Ascending aorta (tissue), 2 donors: ENCODE measurements at places on chromosomes 16 and 17.
A peak's percentile ranks its signal among the peaks of the same experiment; 100 is the strongest.

- DNase-seq: no peak
Observed at GRCh38 chr16:89828199-89828869, at the start of gene SPIRE2. Gene SPIRE2 (plus strand): TSS chr16:89828475. CDS start chr16:89828551, 76 bp downstream.

DNA sequence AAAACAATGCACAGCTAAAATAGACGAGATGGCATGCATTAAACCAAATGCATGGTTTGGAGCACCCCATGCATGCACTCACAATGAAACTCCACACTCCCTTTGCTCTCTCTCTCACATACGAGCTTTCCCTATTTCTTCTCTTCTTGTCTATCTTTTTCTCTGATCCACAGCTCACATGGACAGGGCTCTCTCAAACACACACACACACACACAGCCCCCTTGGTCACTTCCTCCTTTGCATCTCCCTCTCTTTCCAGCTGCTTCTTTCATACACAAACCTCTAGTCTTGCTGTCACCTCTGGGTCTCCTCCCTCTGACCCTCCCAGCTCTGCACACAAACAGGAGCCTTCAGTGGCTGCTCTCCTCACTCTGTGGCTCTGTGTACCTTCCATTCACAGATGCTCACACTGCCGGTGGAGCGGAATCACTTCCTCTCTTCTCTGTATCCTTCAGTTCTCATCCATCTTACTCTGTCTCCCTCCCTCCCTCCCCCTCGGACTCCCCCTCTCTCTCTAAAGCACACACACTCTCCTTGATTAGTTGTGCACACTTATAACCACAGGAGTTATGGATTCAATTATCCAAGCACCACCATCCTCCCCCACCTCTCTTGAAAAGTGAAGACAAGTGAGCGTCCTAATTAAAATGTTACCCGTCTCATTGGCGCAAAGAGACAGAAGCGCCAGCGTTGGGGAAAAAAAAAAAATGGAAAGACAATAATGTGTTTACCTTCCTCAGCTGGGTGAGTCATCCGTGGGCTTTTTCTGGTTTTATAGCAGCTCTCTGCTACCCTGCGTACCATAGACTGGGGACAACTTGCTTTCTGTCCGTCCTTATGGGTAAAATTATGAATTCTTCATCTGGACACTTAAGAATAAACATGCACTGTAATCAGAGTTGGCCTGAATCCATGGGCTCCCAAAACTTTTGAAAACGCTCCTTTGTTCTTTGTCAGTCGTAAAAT lies 90.8 kb downstream of the SHISA6 start:
- DNase-seq: no peak

DNA sequence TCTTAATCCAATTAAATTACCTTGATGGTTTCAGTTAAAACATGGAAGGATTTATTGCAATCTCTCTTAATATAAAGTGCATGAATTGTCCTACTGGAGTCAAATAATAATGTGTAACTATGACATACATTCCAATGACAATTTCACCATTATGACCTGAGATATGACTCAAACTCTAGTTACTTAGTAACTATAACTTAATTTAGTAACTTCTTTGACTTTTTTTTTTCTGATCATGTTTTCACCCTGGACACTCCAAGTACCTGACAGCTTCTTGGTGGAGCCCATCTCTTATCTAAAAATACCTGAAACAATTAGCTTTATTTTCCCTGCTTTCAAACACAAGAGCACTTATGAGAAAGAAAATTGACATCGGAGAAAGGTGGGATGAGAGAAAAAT lies 123.7 kb downstream of the STX8 start:
- no peak for DNase-seq

GRCh38 chr16:69197573-69197972 lies 10.6 kb downstream of the SNTB2 start:
- DNase-seq: no peak

GRCh38 chr16:12082226-12082887 lies 105.8 kb downstream of the SNX29 start:
- peak; percentile 56 for DNase-seq

DNA sequence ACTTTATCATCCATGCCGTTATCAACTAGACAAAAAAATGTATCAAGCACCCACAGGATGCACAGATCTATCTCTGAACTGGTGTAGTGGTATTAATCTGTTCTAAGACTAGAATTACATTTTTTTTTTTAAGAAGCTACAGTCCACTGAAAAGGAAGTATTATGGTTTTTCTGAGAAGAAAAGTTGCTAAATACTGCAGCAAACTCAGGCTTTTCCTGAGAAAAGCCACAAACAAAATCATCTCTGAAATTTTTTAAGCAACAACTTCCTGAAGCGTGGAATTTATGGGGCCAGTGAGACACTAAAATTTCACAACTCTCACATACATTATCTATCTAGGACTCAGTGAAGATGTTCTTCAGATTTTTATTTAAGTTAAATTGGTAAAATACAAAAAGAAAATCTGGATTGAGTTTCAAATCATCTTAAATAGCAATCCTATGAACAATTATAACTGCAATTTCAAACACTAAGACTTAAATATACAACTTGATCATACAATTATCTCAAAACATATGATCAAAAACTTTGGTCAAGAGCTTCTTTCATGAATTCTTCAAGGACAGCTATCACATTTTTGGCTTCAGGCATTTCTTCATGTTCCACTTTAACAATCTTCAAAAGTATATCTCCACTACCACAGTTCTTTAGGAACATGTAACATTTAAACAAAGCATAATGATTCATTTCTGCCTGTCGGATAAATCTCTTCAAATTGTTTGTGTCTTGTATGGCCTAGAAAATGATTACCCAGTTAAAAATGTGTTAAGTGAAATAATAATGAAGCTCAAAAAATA lies 10.5 kb downstream of the C17orf75 start:
- no peak for DNase-seq

DNA sequence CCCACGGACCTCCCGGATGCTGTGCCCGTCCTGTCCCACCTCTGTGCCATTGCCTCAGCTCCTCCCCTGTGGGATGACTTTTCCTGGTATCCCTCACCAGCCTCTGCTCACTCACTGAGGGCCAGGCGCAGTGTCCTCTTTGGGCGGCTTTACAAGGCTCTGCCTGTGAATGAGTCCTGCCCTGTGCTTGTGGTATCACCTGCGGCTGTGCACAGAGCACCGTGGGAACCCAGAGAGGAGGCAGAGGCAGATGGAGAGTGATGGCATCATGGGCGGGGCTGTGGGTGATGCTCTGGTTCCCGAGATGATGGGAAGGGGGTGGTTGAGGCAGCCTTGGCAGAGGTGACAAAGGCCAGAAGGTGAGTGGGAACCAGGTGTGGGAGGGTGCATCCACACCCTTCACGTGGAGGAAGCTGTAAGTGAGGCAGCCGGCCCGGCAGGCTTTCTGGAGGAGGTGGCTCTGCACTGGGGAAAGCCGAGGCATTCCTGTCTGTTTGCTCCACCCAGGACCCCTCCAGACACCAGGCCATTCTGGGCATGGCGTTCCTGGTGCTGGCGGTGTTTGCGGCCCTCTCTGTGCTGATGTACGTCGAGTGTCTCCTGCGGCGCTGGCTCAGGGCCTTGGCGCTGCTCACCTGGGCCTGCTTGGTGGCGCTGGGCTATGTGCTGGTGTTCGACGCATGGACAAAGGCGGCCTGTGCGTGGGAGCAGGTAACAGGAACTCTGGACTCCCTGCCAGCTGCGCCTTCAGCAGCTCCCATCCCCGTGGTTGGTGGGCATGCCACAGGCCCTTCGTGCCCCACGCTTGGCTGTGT lies 23.8 kb downstream of the ADCY7 start:
- no peak for DNase-seq
